ENCODE measurements at places on chromosomes 11 and 22. TPM values are rescaled to one million over a fixed set of nuclear protein-coding genes. Genes with fewer than 3 reads are reported as not detected.

- H3K27ac ChIP-seq, result no peak overlapping the region
- H3K4me1 ChIP-seq, result peaks cover 20% of the 10 kb centered on the region
- H3K27me3 ChIP-seq, result no peaks in the 10 kb centered on the region
- DNase-seq, result no peak
- no peaks in the 10 kb centered on the region for H3K36me3 ChIP-seq
- H3K4me3 ChIP-seq, result no peak overlapping the region
These were observed 675.3 kb downstream of the BRD1 start for GRCh38 chr22:49152127-49152938.

DNA sequence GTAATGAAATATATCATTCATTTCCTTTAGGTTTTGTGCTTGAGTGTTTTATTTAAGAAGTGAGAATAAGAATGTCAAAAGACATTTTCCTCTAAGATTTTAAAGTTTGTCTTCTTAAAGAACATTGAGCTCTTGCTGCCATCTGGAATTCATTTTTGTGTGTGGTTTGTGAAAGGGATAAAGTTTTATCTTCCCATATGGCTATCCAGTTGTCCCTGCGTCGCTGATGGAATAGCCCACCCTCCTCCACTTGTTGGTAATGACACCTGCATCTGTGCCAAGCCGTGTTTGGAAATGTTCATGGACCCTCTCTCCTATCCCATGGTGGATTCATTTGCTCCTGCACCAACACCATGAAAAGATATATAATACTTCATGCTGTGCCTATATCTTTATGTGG is 901.5 kb downstream of the BRD1 start:
- no peaks in the 10 kb centered on the region for H3K4me1 ChIP-seq
- no peaks in the 10 kb centered on the region for H3K27me3 ChIP-seq
- H3K4me3 ChIP-seq, result no peak overlapping the region
- no peaks in the 10 kb centered on the region for H3K36me3 ChIP-seq
- no peak overlapping the region for H3K27ac ChIP-seq

DNA sequence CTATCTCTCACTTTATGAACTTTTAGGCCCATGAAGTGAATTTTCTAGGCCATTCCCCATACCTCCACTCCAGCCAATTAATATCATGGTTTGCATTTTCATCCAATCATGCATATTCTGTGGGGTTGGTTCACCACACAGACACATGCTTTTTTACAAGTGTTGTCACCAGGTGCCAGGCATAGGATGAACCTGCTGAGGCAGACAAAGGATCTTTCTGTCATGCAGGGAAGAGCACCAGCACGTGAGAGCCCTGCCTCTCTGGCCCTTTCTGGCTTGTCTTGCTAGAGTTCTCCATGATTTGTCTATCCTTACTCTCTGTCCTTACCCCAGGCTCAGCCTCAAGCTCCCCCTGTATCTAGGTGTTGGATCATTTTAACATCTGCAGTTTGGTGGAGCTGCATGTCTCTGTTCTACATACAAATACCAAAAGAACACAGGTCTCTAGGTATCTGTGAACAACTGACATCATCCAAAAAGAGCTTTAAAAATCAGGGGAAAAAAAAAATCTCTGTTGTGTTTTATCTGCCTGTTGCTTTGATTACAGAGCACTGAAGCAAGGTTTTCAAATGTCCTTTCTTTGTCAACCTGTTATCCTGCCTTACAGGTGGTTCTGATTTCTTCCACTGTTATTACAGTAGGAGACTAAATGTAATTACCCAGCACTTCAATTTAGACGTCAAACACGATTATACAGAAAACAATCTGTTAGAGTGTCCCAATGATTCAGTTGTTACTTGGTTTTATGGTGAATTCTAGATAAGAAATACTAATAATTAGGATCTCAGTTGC is 58.4 kb upstream of the GRAMD1B start:
- H3K4me1 ChIP-seq, result peaks cover 2% of the 10 kb centered on the region
- H3K36me3 ChIP-seq, result no peaks in the 10 kb centered on the region
- H3K27me3 ChIP-seq, result no peaks in the 10 kb centered on the region

DNA sequence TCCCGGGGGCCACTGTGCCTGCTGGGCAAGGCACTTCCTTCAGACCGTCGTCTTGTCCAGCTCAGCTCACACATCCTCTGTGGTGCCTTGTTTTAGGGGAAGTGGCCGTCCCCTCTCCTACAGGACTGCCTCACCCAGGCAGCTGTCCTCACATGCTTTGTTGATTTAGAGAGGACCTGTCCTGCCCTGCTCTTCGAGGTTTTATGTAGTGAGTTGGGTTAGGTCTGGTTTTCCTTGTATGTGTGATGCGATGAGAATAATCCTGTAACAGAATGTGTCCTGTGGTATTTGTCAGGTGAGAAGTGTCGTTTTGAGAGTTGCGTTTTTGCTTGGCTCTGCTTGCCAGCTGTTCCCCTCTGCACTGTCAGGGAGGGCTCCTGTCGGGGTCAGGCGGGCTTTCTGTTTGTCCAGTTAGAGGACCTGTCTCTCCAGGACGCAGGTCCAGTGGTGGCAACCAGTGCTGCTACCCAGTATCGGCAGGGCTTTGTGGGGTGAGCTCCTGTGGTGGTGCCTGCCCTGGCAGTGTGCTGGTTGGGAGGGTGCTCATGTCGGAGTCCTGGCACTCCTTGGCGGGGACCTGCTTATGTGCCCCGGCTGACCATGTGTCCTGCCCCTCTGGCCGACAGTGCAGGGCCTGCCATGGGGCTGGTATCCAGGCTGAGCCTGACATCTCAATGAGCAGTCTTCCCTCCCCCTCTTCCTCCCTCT is 41.3 kb downstream of the MUC6 start:
- H3K4me1 ChIP-seq, result no peaks in the 10 kb centered on the region
- no peaks in the 10 kb centered on the region for H3K27me3 ChIP-seq
- no peak for DNase-seq
- peaks cover 28% of the 10 kb centered on the region for H3K36me3 ChIP-seq
- H3K4me3 ChIP-seq, result no peak overlapping the region
- H3K27ac ChIP-seq, result no peak overlapping the region

GRCh38 chr22:40520562-40520961 is 116.0 kb downstream of the MRTFA start:
- no peak overlapping the region for H3K4me3 ChIP-seq
- H3K4me1 ChIP-seq, result peaks cover 10% of the 10 kb centered on the region
- no peaks in the 10 kb centered on the region for H3K36me3 ChIP-seq
- DNase-seq, result no peak
- no peaks in the 10 kb centered on the region for H3K27me3 ChIP-seq

- H3K27ac ChIP-seq, result no peak overlapping the region
- H3K4me3 ChIP-seq, result no peak overlapping the region
- DNase-seq, result no peak
- peaks cover 20% of the 10 kb centered on the region for H3K36me3 ChIP-seq
These were observed 15.3 kb upstream of the SLC25A1 start for GRCh38 chr22:19193879-19194278.

DNA sequence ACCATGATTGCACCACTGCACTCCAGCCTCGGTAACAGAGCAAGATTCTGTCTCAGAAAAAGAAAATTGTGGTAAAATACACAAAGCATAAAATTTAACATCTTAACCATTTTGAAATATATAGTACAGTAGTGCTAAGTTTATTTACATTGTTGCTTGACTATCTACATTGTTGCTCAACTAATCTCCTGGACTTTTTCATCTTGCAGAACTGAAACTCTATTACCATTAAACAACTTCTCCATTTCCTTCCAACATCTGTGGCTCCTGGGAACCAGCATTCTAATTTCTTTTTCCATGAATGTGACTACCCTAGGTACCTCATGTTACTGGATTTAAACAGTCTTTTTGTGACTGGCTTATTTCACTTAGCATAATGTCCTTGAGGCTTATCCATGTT is 13.5 kb upstream of the VWA5A start:
- H3K4me3 ChIP-seq, result no peak overlapping the region
- H3K36me3 ChIP-seq, result no peaks in the 10 kb centered on the region
- DNase-seq, result no peak
- no peaks in the 10 kb centered on the region for H3K27me3 ChIP-seq
- H3K27ac ChIP-seq, result no peak overlapping the region
- H3K4me1 ChIP-seq, result no peaks in the 10 kb centered on the region

DNA sequence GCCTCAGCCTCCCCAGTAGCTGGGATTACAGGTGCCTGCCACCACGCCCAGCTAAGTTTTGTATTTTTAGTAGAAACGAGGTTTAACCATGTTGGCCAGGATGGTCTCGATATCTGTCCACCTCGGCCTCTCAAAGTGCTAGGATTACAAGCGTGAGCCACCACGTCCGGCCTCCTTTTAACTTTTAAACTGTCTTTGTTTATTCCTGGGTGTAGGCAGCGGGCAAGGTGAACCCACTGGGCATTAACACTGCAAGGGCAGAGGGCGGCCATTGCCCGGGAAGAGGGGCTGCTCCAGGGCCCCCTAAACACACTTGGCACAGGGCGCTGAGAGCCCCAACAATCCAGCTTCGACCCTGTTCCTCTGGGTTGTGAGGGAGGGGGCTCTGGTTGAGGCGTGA is 693.6 kb downstream of the BRD1 start:
- no peaks in the 10 kb centered on the region for H3K36me3 ChIP-seq
- no peaks in the 10 kb centered on the region for H3K4me1 ChIP-seq
- no peak overlapping the region for H3K27ac ChIP-seq
- no peaks in the 10 kb centered on the region for H3K27me3 ChIP-seq

DNA sequence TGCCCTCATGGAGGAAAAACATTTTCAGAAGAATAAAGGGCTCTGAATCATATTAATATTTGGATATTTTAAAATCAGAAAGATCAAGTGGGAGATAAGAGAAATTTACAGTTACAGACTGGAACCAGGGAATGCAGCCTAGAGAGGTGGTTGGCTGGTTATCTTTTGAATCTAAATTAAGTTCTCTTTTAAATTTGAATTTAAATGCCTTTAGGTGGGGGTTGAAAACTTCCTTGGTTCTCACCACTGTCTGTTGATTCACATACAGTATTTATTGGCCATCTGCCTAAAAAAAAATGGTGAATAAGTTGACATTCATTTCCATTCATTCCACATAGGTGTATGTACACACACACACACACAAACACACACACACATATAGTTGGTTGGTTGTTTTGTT is 35.7 kb upstream of the PTPRJ start:
- H3K36me3 ChIP-seq, result no peaks in the 10 kb centered on the region
- no peaks in the 10 kb centered on the region for H3K27me3 ChIP-seq
- H3K4me3 ChIP-seq, result no peak overlapping the region
- H3K27ac ChIP-seq, result no peak overlapping the region

- peaks cover 22% of the 10 kb centered on the region for H3K36me3 ChIP-seq
- H3K4me1 ChIP-seq, result no peaks in the 10 kb centered on the region
- no peak overlapping the region for H3K4me3 ChIP-seq
These were observed 28.0 kb downstream of the TOLLIP start for GRCh38 chr11:1281326-1281973.

DNA sequence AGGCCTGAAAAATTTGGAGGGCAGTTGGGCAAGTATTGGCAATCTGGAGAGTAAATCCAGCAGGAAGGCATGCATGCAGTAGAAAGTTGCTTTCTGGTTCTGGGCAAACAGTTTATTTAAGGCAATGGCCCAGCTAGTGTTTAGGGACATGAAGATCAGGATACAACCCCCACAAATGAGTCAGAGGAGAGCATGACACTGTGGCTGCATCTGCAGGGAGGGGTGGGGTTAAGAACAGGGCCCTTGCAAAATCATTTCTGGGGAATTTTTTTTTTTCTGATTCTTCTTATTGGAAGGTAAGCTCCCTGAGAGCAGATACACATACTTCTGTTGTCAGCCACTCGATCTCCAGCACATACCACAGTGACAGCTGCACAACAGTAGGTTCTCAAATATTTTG is 61.1 kb downstream of the FDX1 start:
- no peaks in the 10 kb centered on the region for H3K27me3 ChIP-seq
- H3K36me3 ChIP-seq, result no peaks in the 10 kb centered on the region
- no peak for DNase-seq
- peaks cover 4% of the 10 kb centered on the region for H3K4me1 ChIP-seq

DNA sequence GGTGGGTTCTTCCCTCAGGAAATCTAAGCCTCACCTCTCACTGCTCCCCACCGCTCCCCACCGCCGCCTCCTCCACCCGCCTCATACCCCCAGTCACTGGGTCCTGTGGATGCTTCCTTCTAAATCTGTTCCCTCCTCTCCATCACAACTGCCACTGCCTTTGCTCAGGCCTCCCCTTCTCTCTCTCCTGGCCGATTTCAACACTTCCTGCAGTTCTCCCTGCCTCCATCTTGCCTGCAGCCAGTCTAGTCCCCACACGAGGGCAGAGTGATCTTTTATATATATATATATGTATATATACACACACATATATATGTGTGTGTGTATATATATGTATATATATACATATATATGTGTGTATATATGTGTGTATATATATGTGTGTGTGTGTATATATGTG is 27.8 kb downstream of the CREB3L1 start:
- DNase-seq, result no peak
- no peak overlapping the region for H3K4me3 ChIP-seq
- no peak overlapping the region for H3K27ac ChIP-seq
- H3K36me3 ChIP-seq, result no peaks in the 10 kb centered on the region
- H3K4me1 ChIP-seq, result no peaks in the 10 kb centered on the region
- no peaks in the 10 kb centered on the region for H3K27me3 ChIP-seq

DNA sequence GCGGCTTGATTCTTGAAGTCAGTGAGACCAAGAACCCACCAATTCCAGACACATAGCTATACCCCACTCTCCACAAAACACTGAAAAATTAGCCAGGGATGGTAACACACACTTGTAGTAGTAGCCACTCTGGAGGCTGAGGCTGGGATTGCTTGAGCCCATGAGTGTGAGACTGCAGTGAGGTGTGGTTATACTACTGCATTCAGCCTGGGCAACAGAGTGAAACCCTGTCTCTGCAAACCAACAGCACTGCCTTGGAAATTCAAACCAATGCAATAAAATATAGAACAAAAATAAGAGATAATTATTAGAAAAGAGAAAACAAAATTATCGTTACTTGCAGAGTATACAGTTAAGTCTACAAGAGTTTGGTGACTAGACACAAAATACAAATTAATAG is 20.2 kb upstream of the PRDM10 start:
- H3K4me3 ChIP-seq, result no peak overlapping the region
- H3K36me3 ChIP-seq, result no peaks in the 10 kb centered on the region
- H3K27ac ChIP-seq, result no peak overlapping the region
- no peak for DNase-seq
- H3K4me1 ChIP-seq, result no peaks in the 10 kb centered on the region

DNA sequence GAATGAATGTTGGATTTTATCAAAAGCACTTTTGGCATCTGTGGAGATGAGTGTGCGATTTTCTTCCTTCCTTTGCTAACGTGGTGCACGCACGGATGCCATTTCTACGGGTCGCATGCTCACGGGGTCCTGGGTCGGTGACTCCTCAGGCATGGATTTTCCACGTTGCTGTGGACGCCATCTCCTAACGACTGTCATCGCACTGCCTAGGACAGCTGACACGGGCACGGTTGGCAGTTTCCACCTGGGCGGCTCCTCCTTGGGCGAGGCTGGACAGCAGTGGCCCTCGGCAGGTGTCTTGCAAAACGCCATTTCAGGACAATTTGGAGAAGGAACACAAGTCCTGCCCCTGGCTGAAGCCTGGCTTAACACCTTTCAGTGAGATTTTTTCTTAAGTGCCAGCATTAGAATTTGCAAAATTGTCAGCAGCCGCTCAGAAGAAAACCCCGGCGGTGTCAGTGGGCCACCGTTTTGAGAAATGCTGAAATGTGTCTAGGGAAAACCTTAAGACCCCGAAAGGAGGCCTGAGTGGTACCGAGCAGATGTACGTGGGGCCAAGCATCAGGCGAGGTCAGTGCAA is 34.7 kb upstream of the TOLLIP start:
- H3K27ac ChIP-seq, result no peak overlapping the region
- H3K4me3 ChIP-seq, result no peak overlapping the region
- no peaks in the 10 kb centered on the region for H3K4me1 ChIP-seq
- no peaks in the 10 kb centered on the region for H3K27me3 ChIP-seq
- no peak for DNase-seq
- no peaks in the 10 kb centered on the region for H3K36me3 ChIP-seq

SCT gene
- 2.2 TPM for total RNA-seq

PGA5 gene
- 0.67 TPM for total RNA-seq

TRIM29 gene
- 0.43 TPM for total RNA-seq

OR52A1 gene
- total RNA-seq, result 12.2 TPM

NAP1L4 gene
- 190 TPM for total RNA-seq

SLC5A4 gene
- total RNA-seq, result not detected

OR51E2 gene
- total RNA-seq, result not detected

TIMM8B gene
- total RNA-seq, result 86.1 TPM

OR5B21 gene
- total RNA-seq, result not detected

Data from H1 (cell line).